Stimulated activated CD4-positive, alpha-beta T cell treated with anti-CD3 and anti-CD28 coated beads, Interleukin-12 subunit alpha, Interleukin-12 subunit beta, amount 100 ng/mL, for 4 hours (primary cell): ENCODE measurements at places on chromosomes 6 and 20.

DNA sequence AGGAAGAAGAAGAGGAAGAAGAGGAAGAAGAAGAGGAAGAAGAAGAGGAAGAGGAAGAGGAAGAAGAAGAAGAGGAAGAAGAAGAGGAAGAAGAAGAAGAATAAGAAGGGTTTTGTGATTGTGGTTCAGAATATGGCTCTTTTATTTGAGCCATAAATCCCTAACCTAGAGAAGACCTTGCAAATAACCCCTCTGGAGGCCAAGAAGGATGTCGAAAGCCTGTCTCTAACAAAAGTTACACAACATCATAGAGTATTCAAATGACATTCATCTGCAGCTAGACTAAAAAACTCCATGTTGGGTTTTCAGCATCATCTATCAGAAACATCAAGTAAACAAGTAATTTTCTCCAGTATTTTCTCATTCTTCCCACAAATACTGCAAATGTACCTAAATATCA lies 100.9 kb downstream of the RNASET2 start:
- no peak for DNase-seq

DNA sequence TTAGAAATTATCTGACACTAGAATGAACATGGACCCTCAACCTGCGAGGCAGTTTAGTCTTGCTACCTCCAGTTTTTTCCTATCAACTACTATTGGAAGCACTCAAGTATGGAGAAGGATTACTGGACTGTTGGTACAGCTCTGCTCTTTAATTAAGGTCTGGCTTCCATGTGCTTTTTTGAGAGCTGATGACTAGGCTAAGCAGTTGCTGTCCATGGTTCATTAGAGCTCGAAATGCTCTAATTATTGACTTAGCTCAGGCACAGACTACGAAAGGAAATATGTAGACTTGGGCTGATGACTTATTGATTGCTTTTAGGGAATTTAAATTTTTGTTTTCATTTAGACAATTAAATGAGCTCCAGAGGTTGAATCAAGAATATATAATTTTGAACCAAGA lies 1281.6 kb downstream of the HACE1 start:
- DNase-seq: no peak

DNA sequence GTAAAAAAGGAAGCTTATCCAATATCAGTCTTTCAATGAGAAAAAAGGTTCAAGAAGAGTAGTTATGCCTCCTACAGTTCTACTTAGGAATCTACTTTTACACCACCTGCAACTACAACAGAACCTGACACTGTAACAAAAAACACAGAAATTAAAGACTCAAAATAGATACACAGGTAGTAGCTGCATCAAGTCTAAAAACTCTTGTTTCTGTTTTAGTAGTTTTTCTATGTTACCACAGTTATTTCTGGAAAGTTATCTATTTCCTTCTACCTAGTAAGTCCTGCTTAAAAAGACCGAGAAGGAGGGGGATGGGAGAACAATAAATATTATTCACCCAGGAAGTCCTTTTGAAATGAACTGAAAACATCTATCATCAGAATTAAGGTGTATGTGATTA lies 52.5 kb downstream of the ATG5 start:
- no peak for DNase-seq

DNA sequence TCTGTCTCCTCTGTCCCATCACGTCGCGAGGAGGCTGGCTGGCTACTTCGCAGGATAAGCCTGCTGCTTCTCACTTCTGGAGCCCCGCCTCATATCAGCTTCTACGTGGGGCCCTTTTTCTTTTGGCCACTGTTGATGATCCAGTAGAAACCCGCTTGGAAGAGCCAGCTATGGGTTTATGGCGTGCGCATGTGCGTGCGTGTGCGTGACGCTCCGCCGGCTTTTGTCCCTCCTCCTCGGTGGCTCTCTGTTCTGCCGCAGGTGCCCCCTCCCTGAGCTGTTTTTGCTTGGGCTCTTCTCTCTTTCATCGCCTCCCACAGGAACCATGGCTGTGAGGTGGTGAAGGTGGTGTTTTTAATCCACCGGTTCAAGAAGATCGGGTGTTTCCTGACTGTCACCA lies 26.5 kb downstream of the EFCAB8 start:
- DNase-seq: no peak

DNA sequence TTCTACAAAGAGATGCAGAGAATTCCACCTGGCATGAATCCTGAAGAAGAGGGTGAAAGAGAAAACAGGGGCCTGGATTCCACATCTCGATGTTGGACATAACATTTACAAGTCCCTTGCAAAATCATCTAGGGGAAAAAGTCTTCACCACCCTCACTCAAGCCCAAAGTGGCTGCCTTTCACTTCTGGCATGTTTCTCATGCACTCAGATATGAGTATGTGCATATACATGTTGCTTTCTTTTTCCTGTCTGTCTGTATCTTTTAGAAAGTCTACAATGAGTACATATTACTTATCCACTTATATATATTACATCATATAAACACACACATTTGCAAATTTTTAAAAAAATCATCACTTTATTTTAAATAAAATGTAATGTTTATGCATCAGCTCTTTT lies 159.3 kb downstream of the KIF6 start:
- DNase-seq: no peak

- no peak for DNase-seq
These were observed 39.5 kb downstream of the CITED2 start for GRCh38 chr6:139334806-139335446.

- no peak for DNase-seq
These were observed 113.5 kb downstream of the ARHGAP18 start for GRCh38 chr6:129596522-129596921.

GRCh38 chr6:65760285-65760684 lies 53.3 kb upstream of the EYS start:
- DNase-seq: no peak

DNA sequence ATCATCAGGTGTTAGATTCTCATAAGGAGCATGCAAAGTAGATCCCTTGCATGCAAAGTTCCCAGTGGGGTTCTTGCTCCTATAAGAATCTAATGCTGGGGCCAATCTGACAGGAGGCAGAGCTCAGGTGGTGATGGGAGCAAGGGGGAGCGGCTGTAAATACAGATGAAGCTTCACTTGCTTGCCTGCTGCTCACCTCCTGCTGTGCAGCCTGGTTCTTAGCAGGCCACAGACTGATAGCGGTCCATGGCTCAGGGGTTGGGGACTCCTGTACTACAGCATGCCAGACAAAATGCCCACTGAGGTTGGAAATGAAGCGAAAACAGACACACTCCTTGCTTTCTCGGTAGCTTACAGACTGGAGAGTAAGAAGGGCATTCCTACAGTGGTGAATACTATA lies 386.8 kb downstream of the PLCB1 start:
- DNase-seq: no peak

DNA sequence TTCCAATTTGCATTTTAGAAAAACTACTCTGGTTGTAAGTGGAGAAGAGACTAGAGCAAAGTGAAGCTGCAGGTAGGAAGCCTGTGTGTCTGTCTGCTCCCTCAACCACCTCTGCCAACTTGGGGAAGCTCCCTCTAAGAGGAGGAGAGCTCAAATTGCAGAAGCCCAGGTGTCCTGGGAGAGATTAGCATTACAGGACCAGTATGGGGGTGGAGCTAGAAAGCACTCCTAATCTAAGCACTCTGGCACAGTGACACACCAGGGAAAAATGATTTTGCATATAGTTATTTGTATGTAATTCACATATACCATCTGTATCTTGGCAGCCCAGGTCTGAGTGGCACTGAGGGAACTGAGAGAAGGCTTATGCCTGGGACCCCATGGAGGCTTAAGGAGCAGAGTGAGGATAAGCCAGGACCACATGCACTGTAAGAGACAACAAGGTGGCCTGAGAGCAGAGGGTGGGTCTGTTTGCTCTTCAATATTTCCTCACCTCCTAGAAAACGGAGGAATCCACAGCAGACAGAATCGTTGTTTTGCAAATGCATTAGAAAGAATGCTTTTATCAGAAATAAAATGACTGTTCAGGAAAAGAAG lies 13.6 kb downstream of the GSTA2 start:
- DNase-seq: no peak

DNA sequence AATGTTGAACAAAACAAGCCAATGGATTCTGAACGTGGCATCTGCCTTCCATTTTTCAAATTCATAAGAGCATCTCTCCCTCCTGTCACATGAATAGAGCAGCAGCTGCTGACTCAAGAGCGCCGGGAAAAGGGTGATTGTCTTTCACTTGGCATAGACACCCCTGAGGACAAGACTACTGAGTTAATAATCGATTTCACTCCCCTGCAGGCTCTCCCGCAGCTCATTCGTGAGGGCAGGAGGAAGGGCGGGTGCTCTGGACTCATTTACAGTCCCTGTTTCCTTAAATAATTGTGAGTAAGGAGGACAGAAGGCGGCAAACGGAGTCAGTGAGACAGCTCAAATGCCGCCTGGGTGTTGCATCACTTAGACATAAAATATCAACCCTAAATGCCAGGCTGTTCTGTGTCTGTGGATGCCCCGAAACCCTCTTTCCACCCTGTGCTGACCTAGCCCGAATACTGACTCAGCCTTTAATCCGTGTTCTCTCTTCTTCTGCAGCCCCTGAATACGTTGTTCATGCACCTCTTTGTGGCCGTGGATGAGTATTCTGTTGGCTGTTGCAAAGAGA lies 21.6 kb downstream of the CFAP61 start:
- no peak for DNase-seq

DNA sequence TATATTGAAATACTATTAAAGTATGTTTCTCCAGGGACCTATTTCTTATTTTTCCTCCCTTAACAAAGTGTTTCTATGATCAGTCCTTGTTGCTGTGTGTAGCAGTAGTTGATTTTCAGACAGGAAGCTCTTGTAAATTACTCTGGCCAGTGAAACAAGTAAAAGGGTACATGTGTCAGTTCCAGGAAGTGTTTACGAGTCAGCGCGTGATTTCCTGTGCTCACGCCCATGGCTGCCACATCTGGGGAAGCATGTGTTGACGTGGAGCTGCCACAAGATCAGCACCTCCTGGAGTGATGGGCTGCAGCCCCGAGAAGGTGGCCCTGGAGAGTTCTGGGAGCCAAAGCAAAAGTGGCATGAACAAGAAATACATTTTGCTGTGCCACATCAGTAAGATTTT lies 38.6 kb upstream of the GGTLC1 start:
- peak; percentile 33 for DNase-seq

DNA sequence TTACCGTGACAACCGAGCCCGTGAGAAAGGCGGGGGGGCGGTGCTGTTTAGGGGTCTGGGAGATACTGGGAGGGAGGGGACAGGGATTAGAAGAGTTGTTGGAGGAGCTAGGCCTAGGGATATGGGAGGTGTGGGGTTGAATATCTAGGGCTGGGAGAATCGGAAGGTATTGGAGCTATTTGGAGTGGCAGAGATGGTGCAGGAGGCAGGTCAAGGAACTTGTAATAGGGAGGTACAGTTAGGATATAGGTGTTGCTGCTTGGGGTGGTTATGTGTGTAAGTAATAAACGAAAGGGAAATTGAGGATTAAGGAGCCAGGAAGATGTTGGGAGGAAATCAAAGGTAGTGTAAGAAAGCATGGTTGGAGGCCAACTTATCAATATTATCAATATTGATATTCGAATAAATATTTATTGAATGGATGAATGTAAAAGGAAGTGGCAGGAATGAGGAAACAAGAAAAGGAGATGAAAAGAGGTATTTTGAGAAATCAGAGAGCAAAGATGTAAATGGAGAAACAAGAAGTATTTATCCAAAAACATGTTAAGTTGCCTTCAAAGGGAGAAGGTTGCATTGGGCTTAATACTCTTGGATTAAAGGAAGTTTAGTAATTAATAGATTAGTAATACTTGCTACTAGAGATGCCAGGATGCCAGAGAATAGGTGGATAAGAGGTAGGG lies 602 bp downstream of the PPP1R11 start:
- DNase-seq: no peak

DNA sequence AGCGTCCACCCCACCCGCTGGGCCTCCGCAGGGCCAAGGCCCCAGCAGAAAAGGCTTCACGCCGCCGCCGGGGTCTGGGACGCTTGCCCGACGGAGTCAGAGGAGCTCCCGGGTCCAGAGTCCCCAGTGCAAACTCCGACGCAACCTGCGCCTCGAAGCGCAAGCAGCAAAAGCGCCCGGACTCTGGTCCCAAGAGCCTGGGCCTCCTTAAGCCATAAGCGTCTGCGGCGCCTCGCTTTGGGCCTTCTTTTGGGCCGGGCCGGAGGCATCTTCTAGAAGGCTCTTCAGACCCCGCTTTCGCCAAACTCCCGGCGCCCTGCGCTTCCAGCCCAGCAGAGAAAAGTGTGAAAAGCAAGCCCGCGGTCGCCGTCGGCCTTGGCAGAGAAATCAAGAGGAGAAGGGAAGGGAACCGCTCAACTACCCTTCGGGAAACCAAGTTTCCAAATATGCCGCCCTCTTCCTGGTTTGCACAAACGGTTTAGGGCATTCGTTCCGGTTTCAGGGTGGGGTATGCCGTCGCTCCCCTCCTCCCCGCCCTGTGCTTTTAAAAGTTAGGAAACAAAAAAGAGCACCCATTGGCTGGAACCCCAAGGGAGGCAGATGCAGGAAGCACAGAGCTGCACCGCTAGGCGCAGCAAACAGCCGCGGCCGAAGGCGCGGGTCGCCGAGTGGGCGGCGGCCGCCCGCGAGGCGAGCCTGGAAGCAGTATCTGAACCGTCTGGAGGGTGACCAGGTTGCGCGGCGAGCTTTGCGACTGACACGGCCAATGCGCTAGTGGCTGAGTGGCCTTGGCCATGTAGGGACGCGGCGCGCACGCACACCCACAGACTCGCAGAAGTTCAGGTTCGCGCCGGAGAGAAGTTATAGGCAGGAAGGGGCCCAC lies 1.2 kb downstream of the TBX18 start:
- no peak for DNase-seq

GRCh38 chr6:3899970-3900439 lies 50.8 kb downstream of the FAM50B start:
- no peak for DNase-seq

DNA sequence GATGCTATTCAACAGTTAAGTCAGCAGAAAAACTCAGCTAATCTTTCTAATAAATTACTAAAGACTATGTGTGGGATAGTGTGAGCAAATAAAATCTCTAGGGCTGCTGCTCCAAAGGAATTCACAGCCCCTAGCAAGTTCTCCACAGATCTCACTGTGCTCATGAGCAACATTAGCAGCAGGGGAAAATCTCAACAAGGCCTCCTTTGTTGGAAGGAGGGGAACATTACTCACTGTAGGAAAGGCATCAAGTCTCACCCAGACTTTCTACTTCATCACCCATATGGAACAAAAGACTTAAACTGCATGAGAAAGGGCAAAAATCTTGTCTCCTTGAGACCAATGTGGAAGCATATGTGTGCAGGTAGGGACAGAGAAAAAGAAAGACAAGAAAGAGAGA lies 726.4 kb upstream of the SLC35B3 start:
- no peak for DNase-seq

DNA sequence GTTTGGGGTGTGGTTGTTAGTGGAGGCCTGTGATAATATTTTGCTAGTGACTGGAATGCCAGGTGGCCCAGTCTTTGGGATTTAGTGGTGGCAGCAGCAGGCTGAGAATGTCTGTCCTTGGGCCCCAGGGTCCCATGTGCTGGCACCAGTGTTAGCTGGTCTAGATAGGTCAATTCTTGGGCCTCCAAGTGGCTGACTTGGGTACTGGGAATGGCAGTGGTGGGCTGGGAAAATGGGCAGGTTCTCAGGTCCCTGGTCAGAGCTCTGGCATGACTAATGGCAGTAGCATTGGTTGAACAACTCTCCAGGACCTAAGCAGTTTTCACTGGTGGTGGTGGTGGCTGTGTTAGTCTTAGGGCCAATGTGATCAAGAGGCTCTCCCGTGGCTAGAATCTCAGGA lies 50.3 kb downstream of the OLIG3 start:
- DNase-seq: no peak
